PC-9 (cell line): ENCODE measurements at places on chromosomes 5 and 9.

GRCh38 chr5:113205323-113205722 lies 228.7 kb downstream of the DCP2 start:
- DNase-seq: no peak

- no peak for DNase-seq
These were observed 1.1 kb downstream of the ZNF366 start for GRCh38 chr5:72506158-72506549.

DNA sequence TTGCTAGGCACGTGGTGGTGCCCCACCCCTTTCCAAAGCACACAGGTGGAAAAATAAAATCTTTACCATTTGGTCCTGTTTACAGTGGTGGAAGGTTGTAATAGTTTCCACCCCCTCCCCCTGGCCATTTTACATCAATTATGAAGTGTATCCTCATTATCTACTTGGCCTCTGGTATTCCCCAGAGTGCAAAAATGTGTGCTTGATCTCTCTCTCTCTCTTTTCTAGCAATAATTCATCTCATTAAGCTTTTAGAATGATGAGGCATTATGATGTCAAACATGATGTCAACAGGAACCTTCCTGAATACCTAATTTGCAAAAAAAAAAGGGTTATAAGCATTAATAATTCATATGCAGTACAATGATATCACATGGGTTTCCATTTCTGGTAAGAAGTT lies 3.1 kb downstream of the PDE8B start:
- no peak for DNase-seq

- DNase-seq: no peak
These were observed 12.3 kb downstream of the MED10 start for GRCh38 chr5:6365977-6366590.

- peak; percentile 27 for DNase-seq
These were observed 65.4 kb upstream of the ARAP3 start for GRCh38 chr5:141747152-141748141.

DNA sequence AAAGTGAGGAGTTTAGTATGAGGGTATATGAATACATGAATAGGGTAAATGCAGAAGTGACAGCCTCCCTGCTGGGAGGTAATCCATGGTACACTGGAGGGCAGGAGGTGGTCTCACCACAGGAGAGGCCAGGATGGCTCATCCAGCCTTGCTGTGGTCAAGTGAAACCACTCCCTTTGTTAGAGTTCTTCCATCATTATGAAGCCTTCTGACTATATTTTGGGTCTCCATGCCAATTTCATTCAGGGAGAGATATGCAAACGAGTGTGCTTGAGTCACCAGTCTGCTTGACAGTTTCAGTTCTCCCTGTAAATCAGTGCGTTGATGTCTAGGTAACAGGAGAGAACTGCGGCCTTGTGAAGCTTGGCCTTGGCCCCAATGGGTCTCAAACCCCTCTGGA lies 16.4 kb downstream of the PPP3R2 start:
- no peak for DNase-seq
